ENCODE measurements at places on chromosomes 5 and 9. TPM values are rescaled to one million over a fixed set of nuclear protein-coding genes. Genes with fewer than 3 reads are reported as not detected.

Gene FGD3
- 0.06 TPM for total RNA-seq

Gene TTC23L
- not detected for total RNA-seq

Gene N4BP3
- 10.4 TPM for total RNA-seq

Gene IL4
- not detected for total RNA-seq

Gene EGFL7
- 142 TPM for total RNA-seq

Data from G401 (cell line).